Vagina (tissue), 2 donors: ENCODE measurements at places on chromosomes 12 and 14.

GRCh38 chr12:96587691-96588090, 98.3 kb downstream of the CFAP54 start:
- no peak for DNase-seq

GRCh38 chr12:101824831-101825230, 5.9 kb downstream of the GNPTAB start:
- no peak for DNase-seq

DNA sequence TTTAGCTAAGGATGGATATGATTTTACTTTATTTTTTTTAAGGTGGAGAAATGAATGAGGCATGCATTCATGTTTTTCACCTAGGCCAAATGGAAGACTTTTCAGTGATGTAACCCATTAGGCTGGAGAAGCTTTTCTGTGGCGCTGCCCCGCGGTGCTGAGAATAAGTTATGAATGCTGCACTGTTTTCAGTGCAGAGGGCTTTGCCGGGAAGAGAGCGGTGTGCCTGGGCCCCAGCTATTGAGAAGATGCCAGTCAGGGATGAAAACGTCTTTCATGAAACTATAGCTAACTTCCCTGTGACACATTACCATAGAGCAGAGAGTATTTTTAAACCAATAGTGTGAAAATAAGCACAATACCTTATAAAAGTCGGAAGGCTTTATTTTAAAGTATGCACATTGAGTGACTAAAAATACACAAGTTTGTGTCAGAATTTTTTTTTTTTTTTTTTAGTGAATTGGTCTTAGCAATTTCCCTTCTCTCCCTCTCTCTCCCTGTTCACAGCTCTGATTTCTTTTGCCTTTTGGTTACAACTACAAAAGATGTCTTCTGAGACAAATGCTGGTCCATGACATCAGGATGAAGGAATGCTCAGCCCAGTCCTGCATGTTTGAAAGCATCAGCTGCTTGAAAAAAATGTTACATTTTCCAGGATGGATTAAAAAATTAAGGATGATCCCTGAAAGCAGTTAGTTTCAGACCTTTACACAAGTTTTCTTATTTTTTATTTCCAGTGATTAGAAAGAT, 48.3 kb downstream of the NPAS3 start:
- DNase-seq, result no peak

DNA sequence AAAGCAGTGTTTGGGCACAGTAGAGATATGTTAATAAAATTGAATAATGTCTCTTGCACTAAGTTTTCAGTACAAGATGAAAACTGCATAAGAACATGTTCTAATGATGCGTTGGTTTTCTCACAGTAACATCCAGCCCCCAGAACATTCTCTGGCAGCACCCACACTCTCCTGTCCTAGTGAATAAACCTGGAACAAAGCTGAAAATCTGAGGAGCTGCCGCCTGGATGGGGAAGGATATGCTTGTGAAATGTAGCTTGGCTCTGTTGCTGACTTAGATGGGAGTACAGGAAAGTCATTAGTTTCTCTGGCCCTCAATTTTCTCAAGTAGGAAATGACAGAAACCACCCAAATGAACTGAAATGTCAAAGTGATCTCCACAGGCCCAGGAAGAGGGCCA, 323.8 kb downstream of the APAF1 start:
- DNase-seq, result no peak

GRCh38 chr14:39991041-39991440, 558.8 kb upstream of the FBXO33 start:
- DNase-seq, result no peak

GRCh38 chr14:89325299-89325883, 91.6 kb downstream of the FOXN3 start:
- DNase-seq, result no peak

DNA sequence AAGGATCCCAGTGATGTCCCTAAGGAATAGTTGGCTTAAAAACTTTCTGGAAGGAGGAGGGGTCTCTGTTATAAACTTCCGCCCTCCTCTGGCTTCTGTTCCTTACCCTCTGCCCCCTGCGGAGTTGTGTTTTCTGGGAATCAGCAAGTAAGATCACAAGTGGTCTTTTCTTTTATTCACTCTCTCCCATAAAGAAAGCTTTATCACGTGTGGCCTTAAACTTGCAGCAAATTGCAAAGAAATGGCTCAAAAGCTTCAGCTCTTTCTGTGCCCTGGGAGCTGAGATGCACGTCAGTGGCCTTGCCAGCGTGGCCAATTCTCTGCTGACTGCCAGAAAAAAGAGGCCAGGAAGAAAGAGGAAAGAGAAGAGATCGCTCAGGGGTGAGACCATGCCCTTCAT, at the start of gene SLCO1C1:
SLCO1C1 (plus strand) TSS at position 101 of the 400 bp plus-strand sequence. CDS start 4,245 bp downstream, outside the sequence.
- no peak for DNase-seq

DNA sequence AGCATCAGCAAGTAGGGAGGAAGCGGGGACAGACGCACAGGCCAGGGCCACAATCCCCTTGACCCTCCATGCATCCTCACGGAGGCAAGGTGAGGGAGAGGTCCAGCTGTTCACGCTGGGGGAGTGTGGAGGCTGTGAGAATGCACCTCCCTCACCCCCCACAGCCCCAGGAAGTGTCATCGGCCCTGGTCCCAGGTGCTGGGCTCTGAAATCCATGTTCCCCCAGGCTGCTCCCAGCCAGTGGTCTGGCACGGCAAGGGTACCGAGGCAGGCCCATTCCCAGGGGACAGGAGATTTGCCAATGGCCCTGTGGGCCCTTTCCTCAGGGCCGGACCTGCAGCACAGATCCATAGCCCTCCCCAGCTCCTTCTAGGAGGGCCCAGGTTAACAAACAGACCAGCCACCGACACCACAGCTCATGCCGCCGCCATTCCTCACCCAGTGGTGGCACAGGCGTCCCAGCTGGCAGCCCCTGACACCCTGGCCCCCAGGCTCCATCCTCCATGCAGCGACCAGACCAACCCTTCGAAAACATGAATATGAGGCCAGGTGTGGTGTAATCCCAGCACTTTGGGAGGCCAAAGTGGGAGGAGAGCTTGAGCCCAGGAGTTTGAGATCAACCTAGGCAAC, 21.9 kb upstream of the EIF5 start:
- DNase-seq, result no peak

- no peak for DNase-seq
Observed at GRCh38 chr14:83257466-83258439, 1724.1 kb upstream of the SEL1L start.

GRCh38 chr14:79924551-79924950, 286.8 kb downstream of the DIO2 start:
- no peak for DNase-seq

GRCh38 chr14:82180139-82180538, 646.5 kb upstream of the SEL1L start:
- no peak for DNase-seq

- no peak for DNase-seq
Observed at GRCh38 chr14:102917469-102918211, 4.8 kb upstream of the AMN start.

GRCh38 chr12:123696646-123697045, 15.5 kb upstream of the ATP6V0A2 start:
- DNase-seq, result no peak

GRCh38 chr14:106309423-106309822, 783.0 kb downstream of the TMEM121 start:
- DNase-seq, result no peak

GRCh38 chr12:62859321-62859737, 75.6 kb downstream of the PPM1H start:
- DNase-seq, result no peak

- DNase-seq, result no peak
Observed at GRCh38 chr14:21227981-21228380, 41.3 kb downstream of the HNRNPC start.

DNA sequence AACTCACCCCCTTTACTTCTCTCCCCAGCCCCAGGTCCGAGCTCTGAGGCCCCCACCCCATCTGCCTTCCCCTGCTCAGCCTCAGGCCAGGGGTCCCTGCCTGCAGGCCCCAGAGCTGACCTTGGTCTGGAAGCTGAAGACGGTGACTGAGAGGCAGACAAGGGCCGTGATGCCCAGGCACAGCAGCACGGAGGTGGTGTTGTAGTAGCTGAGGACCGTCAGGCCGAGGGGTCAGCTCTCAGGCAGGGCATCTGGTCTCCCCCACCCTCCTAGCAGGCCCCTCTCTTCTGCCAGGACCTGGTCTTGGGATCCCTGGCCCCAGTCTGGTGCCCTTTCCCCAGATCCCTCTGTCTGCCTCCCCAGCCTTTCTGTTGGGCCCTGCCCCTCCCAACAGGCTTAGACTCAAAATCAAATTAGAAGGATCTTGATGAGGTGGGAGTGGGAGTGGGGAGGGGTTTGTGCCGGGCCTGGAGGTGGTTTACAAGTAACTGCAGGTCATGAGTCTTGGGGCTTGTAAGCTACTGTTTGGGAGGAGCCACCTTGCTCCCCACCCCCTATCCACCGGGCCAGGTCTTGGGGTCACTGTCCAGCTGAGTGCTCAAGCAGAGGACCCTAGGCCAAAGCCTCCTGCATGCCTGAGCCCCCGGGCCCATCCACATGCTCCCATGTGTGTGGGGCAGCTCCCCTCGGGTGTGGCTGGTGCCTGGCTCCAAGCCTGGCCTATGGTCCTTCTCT, 14.2 kb downstream of the FAIM2 start:
- no peak for DNase-seq

DNA sequence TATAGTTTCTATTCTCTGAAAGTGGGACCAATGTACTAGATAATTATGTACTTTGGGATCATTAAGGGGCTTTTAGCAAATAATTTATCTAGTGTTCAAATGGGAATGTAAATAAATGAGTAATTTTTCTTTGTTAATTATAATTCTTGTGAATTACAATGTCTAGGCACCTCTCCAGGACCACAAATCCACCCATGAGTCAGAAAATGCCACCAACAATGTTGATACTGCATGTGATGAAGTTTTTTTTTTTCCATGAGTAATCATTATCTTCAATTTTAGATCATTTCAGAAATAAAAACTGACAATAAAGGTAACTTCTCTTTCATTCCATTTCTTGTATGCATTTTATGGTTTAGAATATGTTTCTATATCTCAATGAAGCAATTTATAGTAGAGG, 470.3 kb downstream of the VRK1 start:
- DNase-seq, result no peak

- no peak for DNase-seq
Observed at GRCh38 chr12:120588948-120589930, 8.0 kb upstream of the POP5 start.

DNA sequence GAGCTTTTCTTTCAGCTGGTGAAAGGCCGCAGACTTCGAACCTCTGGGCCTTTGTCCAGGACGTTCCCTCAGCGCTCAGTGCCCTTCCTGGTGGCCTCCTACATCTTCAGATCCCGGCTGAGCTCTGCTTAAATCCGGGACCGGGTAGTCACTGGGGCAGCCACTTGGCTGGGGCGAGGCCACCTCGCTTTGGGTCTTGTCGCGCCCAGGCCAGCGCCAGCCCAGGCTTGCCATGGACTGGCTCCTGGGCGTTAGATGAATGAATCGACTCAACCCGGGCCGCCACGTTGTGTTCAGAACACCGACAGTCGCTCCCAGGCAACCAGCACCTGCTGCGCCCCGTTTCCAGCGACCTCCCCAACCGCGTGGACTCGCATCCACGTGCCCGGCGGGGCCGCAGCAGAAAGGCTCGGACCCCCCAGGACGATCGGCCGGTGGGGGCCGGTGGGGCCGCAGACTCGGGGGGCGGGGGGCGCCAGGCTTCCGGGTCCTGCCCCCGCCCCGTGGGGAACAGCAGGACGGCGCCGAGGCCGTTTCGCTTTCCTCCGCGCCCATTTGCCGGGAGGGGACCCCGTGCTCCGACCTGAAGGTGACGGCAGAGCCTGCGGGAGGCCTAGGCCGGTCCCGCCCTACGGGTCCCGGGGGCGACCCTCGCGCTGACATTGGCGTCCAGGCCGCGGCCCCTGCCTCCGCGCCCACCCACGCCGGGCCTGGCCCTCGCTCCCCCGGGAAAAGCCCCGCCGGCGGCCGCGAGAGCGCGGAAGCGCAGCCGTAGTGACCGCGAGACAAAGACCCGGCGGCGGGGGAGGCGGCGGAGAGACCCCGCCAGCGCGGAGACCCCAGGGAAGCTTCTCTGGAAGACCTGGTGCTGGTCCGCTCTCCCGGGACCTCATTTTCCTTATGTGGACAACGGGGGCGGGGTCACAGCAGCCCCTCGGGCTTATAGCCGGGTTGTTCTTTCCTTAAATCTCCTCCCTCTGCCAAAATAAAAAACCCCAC, 37.3 kb upstream of the RCOR1 start:
- no peak for DNase-seq

DNA sequence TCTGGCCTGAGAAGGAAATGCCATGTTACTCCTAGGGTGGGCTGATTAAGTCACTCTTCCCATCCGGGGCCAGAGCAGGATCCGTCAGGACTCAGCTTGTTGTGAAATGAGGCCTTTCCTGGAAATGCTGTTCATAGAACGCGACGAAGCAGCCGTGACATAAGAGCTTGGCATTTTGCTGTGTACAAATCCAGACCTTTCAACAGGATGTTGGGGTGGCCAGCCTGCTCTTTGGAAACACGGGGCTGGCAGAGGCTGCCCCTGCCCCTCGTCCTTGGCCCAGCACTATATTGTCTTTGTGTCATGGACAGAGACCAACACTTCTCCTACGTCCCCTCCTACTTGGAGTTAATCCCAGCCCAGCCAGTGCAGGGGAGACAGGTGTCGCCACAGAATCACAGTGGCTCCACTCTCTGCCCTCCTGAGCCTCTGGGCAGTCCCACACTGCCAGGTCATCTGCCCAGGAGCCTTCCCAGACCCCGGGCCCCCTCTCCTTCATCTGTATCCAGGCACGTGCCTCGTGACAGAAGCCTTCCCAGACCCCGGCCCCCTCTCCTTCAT, 18.6 kb upstream of the EIF5 start:
- DNase-seq, result no peak

GRCh38 chr12:68521848-68522502, 88.7 kb upstream of the RAP1B start:
- DNase-seq, result no peak

- DNase-seq, result no peak
Observed at GRCh38 chr12:127496255-127496654, 770.7 kb upstream of the TMEM132C start.

GRCh38 chr12:124742678-124743077, 121.0 kb downstream of the SCARB1 start:
- no peak for DNase-seq

GRCh38 chr12:89700191-89700810, 8.3 kb downstream of the ATP2B1 start:
- no peak for DNase-seq

GRCh38 chr14:68020493-68020892, 200.9 kb downstream of the RAD51B start:
- DNase-seq, result no peak

DNA sequence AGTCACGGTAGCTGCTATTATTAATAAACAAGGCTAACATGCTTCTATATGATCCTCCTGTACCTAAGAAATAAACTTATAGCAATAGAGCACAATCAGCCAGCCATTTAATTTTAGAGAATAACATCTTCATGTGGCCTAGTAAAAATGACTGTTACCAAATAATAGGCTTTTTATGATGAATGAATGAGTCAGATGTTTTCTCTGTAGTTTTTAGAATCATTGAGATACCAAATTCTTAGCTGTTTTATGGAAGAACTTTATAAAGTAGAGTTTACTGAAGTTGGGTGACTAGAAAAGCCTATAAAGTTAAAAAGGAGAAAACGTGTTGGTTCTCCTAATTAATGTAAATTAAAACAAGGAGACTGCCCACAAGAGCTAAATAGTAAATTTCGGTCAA, 40.7 kb downstream of the WNK1 start:
- DNase-seq, result no peak

- no peak for DNase-seq
Observed at GRCh38 chr12:64691795-64692583, 67.2 kb downstream of the GNS start.

GRCh38 chr12:26268841-26269561, 73.6 kb downstream of the SSPN start:
- DNase-seq, result no peak

GRCh38 chr12:71645268-71645667, 18.4 kb downstream of the ZFC3H1 start:
- DNase-seq, result no peak
